Astrocyte (in vitro differentiated cells and primary cell): ENCODE measurements at places on chromosomes 6 and 20.

DNA sequence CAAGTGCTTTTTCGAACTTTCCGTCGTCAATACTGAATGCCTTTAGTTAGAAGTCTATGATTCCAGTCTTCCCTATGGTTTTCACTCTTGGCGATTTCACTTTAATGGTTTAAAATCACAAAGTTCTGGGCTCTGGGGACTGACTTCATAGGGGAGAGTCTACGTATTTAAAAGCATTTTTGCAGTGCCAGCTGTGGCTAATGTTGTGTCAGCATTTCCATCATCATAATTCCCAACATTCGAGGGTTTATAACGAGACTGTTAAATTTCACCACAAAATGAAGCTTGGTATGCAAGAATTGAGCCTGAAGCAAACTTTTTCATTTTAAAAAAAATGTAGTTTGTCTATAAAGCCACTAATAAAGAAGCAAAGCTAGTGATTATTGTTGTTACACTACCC is 242.7 kb downstream of the SOX4 start:
- no peak for DNase-seq

DNA sequence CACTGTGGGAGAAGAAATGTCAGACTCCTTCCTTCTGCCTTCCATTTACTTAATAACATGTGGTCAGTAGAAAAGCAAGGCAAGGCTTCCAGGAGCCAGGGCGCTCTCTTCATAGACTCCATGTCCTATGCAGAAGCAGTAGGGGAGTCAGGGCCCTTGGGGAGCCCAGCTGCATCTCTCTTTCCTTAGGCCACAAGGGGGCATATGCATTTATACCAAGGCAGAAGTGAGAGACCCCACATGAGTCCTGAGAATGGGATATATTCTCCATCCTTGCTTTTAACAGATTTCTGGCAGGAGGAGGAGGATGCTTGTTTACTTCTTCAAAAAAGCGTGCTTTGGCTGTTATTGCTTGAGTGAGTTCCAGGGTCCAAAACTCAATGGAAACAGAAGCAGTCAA is 198.5 kb downstream of the HIVEP2 start:
- DNase-seq = no peak

GRCh38 chr20:4165984-4166725 is 150.8 kb upstream of the RNF24 start:
- DNase-seq = no peak

DNA sequence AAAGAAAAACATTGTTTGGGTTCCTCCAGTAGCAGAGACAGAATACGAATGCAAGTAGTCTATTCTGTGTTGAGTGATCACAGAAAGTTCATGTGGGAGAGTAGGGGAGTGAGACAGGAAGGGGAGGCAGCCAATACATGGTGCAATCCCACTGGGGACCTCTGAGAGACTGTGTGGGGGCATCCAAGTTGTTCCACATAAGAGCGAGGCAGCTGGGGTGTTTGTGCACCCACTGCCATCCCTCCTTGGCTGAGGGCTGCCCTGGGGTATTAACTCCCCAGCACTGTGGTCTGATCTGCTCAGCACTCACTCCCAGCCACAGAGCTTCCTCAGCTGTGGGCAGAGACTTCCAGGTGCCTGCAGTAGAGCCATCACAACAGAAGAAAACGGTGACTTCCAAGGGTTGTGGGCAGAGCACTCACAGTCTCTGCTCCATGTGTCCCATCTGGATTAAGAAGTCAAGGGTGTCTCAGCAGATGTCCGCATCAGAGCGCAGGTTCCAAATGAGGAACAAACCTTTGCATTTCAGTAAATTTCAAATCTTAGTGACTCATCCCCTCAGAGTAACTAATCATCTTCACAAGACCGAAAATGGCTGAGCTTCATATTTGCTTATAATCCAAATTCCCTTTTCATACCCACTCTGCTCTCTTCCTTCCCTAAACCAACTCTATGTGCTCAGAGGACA is 101.9 kb upstream of the NAA20 start:
- DNase-seq = no peak

GRCh38 chr6:163489584-163489983 is 75.1 kb downstream of the QKI start:
- peak; percentile 62 for DNase-seq

DNA sequence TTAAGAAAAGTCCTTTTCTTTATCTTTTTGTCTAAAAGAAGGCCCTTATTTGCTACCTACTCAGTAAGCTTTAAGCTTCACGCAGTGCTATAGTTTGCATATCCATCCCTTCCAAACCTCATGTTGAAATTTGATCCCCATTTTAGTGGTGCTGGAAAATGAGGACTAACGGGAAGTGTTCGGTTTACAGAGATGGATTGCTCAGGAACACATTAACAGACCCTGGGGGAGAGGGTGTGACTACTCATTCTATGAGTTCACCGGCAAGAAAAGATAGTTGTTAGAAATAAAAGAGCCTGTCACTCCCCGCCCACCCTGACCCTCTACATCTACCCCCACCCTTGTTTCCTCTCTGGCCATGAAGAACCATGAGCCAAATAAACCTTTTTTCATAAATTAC is 546.2 kb downstream of the MEI4 start:
- peak; percentile 15 for DNase-seq

GRCh38 chr20:20950620-20951019 is 155.5 kb downstream of the LINC00237 start:
- no peak for DNase-seq

DNA sequence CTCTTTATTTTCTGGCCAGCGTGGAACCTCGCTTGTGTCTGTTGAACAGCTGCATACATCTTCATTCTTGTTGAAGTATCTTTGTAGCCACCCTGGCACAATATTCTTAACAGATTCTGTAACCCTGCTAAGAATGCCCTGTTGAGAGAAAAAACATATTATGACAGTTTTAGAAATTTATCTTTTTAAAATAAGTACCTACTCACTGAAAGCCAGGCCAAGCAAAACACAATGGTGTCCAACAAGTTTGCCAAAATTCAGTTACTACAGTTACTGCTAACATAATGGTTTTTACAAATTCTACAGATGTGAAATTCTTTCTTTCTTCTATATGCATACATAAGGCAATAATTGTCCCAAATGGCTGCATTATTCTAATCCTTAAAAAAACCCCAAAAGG is 18.2 kb downstream of the NUP153 start:
- DNase-seq = peak; percentile 14

- DNase-seq = no peak
Measured at GRCh38 chr20:37346236-37346534, 245 bp downstream of the SRC start.

GRCh38 chr6:105057160-105057559 is 100.3 kb downstream of the LIN28B start:
- DNase-seq = no peak

- DNase-seq = no peak
Measured at GRCh38 chr6:106116125-106116832, 30.1 kb downstream of the PRDM1 start.

DNA sequence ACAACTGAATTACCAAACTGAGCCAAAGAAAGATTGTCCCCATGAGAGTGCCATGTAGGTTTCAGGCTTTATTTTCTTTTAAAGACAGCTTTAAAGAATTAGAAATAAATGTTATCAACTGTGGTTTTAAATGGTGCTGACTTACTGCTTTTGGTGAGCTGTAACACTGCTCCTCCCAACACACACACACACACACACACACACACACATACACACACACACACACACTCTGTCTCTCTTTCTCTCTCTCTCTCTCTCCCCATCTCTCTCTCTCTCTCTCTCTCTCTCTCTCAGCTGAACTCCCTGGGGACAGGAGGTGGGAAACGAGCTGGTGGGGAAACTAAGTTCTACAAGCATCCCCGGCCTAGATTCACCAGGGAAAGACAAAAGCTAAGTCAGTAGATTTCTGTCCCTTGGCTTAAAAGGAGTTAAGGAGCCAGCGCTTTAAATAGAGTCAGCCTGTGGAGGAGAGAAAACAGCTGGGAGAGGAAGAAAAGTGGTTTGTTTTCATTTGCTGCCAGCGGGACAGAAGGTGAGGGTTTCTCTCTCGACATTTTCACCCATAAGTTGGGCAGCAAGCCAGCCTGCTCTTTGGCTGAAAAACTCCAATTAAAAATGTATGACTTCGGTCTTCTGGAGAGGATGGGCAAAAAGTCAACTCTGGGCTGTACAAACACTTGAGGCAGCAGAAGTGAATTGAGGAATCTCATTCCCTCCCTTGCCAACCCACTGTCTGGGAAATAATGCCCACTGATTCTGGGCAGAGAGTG is 27.4 kb downstream of the CBLN4 start:
- no peak for DNase-seq

DNA sequence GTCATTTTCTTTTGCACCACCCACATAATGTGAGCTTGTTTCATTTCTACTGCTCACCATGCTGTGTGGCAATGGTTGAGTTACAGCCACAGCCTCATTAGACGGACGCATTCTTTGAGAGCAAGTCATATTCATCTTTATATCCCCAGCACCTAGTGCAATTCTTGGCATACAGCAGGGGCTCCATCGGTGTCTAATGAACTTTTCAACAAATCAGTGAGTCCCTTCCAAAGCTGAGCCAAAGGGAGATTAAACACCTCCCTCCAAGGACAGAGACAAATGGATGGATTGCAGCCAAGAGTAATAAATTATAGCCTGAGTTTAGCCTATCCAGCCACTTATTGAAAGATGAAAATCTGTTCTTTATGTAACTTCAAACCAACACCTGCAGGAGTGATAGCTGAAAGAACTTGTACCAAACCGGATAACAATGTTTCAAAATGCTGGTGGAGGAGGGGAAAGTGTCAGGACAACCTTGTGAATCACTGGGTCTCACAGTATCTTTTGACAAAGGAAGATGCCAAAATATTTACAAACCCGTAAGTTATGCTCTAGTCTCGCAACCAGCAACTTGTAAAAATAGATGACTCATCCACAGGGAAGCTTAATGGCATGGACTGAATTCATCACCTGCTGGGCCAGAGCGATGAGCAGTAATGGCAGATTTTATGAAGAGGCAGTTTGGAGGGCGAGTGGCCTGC is 139.0 kb downstream of the PXDC1 start:
- peak; percentile 94 for DNase-seq

DNA sequence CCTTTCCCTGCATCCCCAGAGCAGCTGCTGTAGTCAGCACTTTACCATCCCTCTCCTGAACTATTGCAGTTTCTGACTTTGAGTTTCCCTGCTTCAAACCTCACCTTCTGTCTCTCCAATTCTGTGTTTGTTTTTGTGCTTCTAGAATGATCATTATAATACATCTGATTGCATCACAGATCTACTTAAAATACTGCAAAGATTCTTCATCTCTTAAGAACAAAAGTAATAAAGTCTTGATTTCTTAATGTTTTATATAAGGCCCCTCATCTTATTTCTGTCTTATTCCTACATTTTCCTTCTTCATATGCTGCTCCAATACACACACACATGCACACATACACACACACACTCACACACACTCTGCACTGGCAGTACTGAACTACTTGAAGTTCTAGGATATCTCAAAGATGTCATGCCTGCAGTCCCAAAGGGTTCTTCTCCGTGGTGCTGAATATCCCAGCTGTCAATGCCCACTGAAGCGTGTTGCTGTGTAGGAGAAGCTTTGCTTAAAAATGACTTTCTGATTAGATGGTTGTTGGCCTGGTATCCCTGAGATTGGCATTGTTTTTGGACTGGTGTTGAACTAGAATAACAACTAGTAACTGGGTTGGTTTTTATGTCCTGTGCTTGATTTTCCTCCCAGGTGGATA is 97.2 kb downstream of the MAP3K4 start:
- peak; percentile 30 for DNase-seq

DNA sequence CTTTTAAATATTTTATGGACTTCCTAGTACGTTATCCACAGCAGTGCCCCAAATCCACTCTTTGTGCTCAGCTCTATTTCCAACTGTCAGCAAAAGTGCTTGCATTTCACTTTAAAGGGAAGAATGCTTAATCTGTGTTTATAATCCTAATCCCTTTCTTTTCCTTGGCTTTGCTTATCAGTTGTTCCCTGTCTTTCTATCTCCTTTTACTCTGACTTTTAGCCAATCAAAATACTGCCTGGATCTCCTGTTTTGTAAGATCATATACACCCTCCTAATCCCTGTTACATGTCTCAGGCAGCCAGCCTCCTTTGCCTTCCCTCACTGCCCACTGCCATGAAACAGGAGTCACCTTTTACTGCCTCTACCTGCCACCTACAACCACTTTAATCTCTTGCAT is 102.9 kb downstream of the AIG1 start:
- no peak for DNase-seq

DNA sequence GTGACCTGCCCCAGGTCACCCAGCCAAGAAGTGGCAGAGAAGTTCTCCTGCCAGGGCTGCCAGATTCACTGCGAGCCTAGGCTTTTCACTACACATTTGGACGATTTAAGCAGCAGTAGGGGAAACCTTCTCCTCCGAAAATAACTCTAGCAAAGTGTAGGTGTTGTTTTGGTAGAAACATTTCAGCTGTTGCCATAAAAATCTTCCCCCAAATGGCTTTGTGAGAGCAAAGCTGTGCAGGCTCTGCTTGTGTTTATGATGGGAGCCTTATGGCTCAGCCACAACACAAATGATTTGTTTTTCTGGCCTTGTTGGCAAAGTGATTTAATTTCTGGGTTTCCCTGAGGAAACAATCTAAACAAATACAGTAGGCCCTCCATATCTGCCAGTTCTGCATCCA is 81.8 kb downstream of the PLCB4 start:
- DNase-seq = no peak

DNA sequence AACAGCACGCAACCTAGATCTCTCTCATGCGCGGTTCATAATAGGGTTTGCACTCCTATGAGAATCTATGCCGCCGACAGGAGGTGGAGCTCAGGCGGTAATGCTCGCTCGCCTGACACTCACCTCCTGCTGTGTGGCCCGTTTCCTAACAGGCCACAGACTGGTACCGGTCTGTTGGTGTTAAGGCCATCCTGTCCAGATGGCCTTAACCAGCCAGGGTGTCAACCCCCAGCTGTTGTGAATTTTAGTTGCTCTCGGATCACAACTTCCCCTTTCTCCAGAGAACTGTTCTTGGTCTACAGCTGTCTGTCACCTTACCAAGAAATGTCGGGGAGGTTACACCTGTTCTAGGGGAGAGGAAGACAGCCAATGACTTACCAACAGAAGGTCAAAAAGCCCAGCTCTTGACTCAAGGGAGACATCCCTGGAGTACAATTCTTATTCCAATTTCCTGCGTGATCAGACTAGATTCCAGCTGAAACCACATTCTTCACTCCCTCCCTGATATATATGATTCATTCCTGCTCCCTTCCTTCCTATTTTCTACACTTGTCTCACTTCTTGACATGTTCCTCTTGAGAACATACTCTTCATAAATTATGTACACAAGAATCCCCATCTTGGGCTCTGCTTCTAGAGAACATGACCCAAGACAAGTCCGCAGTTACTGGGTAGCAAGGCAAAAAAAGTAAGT is 23.1 kb upstream of the DNAAF9 start:
- DNase-seq = peak; percentile 53

GRCh38 chr6:9347608-9348007 is 912.3 kb upstream of the SLC35B3 start:
- no peak for DNase-seq
